COLO829 (cell line): ENCODE measurements at places on chromosomes 5 and 9.

GRCh38 chr5:133327946-133328401 lies 276.2 kb downstream of the HSPA4 start:
- no peak for DNase-seq

DNA sequence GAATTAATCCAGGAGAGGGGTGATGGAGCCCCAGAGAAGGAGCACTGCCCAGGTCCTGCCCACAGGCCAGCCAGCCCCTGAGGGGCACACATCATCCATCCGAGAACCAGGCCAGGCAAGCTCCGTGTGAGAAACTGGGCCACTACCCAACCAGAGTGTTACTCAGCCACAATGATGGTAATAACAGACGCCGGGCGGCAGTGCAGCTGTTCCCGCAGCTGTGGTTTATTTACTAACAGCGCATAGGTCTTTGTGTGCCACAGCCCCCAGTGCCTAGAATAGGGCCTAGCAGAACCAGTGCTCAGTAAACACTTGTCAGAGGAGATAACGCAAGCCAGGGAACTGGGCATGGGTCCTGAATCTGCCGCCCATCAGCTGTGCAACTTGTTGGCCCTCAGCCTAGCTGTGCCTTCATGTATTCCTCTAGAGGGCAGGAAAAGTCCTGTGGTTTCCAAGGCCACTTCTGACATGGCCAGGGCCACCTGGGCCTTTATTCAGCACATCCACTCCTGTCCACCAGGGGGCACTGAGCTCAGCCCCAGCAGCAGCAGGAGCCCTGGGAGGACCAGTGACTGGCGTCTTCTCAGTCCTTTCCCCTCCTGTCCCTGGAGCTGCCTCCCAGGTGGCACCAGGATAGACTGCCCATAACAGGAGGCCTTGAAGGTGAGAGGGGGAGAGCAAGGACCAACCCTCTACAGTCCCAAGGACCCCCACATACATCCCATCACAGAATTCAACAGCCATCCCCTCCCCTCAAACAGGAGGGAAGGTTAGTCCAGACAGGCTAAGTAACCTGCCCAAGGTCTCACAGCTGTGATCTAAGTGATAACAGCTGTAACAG lies 2.1 kb downstream of the MXD3 start:
- DNase-seq: peak; percentile 40

DNA sequence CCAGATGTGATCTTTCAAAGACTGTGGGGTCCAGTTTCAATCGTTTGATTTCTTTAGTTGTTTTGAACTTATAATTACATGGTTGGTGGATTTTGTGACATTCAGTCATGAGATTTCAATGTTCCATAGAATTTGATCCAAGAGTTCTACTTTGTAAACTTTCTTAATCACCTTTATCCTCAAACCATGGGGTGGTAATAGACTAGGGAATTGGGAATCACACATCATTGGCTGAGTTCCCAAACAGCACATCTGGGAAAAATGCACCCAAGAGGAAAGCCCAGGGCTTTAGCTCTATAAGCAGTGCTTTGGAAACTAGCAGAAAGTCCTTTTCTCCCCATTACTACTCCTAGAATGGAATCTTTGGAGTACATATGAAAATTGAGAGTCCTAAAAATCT lies 177.6 kb downstream of the NNT start:
- DNase-seq: no peak

- peak; percentile 50 for DNase-seq
These were observed 1045.6 kb upstream of the WWC1 start for GRCh38 chr5:167245868-167246267.

DNA sequence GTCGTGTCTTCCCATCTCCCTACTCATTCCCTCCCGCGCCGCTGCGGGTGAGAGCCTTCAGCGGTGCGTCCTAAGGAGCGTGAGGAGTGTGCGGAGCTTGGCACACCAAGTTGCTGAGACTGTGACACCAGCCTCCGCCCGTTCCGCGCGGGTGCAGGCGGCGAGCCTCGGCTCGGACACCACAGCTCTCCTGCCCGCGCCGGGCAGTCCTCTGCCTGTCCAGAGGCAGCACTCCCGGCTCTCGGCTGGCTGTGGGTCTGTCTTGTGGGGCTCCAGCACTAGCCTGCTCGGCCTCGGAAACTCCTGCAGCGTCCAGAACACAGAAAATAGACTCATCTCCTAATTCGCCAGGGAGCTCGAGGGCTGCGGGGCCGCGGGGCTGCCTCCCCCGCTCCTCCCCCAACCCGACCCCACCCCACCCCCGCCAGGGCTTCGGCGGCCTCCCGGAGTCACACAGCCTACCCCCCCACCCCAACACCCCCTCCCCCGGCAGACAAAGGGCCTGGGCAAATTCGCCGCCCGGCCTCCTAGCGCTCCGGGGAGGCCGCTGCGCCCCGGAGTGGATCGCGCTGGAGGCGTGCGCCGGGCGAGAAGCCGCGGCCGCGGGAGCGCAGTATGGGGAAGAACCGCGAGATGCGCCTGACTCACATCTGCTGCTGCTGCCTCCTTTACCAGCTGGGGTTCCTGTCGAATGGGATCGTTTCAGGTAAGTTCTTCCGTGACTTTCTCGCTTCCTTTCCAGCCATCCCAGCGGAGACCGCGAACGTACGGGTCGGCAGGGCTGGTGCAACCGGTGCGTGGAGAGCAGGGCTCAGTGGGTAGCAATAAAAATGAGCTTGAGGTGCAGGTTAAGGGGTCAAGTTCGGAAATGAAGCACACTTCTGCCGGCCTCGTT lies at the start of gene ADAMTS19:
Gene ADAMTS19, plus strand, starts transcription at position 522 of the 895 bp plus-strand sequence. Its CDS starts 94 bp downstream, at position 616.
- DNase-seq: no peak

- DNase-seq: no peak
These were observed 8.4 kb downstream of the SREK1IP1 start for GRCh38 chr5:64759960-64760660.

GRCh38 chr9:116112236-116112635 lies 41.4 kb upstream of the PAPPA start:
- peak; percentile 52 for DNase-seq

DNA sequence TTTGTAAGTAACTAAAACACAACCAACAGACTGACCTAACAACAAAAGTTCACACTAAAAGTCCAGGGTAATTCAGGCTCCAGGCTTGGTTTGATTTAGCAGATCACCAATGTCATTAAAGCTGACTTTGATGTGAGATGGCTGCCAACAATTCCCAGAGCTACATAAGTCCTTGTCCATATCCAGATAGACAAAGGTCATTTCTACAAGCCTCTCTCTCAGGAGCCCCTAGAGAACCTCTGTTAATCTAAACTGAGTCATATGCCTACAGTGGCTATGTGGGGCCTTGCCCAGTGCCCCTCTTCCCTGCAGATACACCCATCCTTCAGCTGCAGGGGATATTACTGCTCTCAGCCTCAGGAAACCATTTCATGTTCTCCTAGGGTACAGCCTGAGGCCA lies 18.2 kb upstream of the ANP32B start:
- no peak for DNase-seq

DNA sequence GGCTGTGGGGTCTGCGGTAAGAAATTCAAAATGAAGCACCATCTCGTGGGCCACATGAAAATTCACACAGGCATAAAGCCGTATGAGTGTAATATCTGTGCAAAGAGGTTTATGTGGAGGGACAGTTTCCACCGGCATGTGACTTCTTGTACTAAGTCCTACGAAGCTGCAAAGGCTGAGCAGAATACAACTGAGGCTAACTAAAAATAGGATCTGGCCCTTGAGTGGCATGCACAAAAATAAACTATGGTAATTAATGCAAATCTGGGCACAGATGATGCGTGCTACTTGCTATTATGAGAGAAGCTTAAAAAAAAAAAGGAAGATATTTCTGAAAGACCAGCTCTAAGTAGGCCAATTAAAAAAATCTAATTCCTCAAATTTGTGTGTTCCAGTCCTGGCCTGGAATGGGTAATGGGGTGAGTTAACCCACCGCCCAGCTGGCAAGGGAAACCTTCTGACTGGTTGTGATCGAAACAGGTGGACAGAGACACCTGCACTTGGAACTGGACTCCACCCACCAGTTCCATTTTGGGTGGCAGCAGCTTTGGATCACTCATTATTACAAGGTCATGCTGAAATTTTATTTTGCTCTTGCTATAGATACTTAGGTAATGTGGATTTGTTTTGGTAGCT lies 26.6 kb upstream of the ZBTB34 start:
- no peak for DNase-seq

- no peak for DNase-seq
These were observed 169.1 kb downstream of the YTHDC2 start for GRCh38 chr5:113682497-113683136.

GRCh38 chr5:17346811-17347210 lies 129.4 kb downstream of the BASP1 start:
- no peak for DNase-seq
